ENCODE measurements at places on chromosomes 16 and 17.

GRCh38 chr17:16448490-16448889 is 33.1 kb downstream of the TRPV2 start:
- no peak for DNase-seq

DNA sequence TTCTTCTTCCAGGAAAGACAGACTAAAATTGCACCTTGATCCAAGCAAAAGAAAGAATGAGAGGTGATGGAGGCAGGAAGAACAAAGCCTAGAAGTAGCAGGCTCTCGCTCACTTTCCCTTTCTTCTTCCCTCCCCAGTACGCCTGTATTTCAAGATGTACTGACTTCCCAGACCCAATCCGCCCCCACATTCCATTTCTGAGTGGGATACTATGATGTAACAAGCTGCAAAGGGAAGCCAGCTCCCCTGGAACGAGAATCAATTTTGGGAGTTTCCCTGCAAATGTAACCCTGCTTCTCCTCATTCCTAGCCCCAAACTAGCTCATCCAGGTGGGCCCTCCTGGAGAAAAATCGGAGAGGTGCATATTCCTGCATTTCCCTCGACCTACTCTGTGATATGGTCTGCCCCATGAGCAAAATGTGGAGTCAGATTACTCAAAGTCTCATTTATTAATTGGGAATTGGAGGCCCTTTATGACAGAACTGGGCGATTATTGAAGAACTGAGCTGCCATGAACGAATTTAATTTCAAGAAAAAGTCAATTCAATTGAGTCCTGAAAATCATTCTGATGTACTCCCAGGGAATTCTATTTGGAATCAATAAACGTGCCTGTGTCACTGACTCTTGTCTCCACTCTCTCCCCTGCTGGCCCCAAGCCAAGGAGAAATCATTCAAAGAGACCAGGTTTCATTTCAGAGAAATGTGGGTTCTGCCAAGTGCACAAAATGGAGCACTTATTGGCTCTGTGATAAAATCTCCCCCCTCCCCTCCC is 398.9 kb downstream of the SHISA9 start:
- DNase-seq: no peak

- DNase-seq: no peak
These were observed 141.2 kb downstream of the SEC14L1 start for GRCh38 chr17:77281904-77282367.

GRCh38 chr16:27929818-27930217 is 133.7 kb downstream of the GSG1L start:
- DNase-seq: no peak

DNA sequence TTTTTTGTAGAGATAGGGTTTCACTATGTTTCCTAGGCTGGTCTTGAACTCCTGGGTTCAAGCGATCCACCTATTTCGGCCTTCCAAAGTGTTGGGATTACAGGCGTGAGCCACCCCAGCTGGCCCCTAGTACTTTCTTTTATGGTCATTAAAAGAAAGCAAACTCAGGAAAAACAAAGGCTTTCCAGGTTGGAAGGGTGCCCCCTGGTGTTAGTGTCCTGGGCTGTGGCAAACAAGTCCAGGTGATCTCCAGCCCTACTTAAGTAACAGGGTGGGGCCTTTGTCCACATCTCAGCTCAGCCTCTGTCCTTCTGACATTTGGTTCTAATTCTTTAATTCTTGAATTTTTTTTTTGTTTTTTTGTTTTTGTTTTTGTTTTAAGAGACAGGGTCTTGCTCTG is 6.9 kb downstream of the IGFBP4 start:
- no peak for DNase-seq

- DNase-seq: peak; percentile 7
These were observed 215.3 kb downstream of the C16orf78 start for GRCh38 chr16:49588729-49589384.

- DNase-seq: no peak
These were observed 55.9 kb downstream of the NSRP1 start for GRCh38 chr17:30172560-30172959.

DNA sequence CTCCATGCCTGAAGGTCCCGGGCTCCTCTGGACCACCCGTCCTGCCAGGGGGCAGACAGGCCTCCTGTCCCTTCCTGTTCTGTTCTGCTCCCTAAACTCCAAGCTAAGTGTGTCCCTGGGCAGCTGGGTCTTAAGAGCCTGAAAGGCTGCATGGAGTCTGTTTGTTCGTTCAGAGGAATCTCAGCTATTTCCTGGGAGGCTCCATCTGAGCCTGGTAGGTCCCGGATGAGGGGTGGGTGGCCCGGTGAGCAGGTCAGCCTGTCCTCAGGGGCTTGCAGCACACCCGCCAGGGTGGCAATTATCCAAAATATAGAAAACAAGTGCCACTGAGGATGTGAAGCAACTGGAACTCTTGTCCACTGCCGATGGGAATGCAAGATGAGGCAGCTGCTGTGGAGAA is 12.6 kb downstream of the ACTG1 start:
- no peak for DNase-seq

DNA sequence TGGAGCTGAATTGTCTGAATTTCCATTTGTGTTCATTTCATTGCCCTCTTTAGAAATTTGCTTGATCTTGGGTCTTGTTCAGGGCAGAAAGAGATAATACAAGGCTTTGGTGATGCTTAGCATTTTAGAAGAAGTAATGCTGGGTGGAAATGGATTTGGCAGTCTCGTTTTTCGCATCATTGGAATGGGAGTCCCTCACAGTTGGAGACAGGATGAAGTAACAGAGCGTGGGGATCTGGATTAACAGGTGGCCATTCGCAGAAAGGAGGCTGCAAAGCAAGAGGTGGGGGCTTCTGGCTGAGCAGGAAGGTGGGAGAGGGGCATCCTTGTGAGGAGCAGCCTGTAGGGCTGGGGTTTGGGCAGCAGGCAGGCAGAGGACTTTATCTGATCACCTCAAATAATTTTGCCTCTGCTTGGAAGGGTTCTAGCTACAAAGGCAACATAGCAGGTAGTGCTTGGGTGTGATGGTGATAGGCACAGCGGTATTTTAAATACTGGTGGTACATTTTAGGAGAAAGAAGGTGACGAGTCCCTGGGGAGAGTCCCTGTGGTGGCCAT is 17.0 kb downstream of the KSR1 start:
- no peak for DNase-seq

- no peak for DNase-seq
These were observed 39.0 kb downstream of the DNAH17 start for GRCh38 chr17:78538033-78538776.

DNA sequence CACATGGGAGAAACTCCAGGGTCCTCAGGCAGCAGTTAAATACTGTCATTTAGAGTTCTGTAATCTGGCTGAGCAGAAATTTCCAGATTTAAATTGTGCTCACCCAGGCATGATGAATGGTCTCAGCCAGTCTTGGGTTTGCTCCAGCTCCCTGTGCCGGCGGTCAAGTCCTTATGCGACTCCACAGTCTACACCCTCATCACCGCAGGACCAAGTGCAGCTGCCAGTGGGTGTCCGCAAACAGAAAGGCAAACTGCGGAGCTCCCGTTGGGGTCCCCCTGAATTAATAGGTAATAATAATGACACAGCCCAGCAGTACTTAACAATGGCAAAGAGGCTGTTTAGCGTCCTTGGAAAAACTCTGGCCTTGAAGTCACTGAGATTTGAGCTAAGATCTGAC is 3.9 kb upstream of the CACNG4 start:
- no peak for DNase-seq

- no peak for DNase-seq
These were observed 87.4 kb downstream of the RAP1GAP2 start for GRCh38 chr17:2883544-2884213.

- DNase-seq: no peak
These were observed 92.1 kb downstream of the CACNG1 start for GRCh38 chr17:67136191-67137025.

DNA sequence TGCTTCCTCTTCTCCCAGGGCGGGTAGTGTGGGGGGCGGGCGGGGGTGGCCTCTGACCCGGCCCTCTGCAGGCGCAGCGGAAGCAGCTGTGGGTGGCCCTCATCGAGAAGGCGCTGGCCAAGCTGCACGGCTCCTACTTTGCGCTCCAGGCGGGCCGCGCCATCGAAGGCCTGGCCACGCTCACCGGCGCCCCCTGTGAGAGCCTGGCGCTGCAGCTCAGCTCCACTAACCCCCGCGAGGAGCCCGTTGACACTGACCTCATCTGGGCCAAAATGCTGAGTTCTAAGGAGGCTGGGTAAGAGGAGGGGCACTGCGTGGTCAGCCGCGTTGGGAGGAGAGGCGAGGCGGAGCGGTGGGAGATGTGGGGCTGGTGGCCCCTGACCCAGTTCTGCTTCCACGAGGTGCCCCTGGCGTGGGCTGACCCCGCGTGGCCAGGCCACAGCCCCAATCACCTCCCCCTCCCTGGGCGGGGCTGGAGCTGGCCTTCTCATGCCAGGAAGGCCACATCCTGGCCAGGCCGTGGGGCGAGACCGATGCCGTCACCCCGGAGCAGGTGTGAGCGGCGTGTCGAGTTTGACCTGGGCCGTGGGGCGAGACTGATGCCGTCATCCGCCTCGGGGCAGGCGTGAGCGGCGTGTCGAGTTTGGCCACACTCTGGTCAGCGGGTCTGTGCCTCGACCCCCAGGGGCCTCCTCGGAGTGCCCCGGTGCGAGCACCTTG is 10.5 kb upstream of the PRR35 start:
- DNase-seq: no peak

GRCh38 chr17:82942166-82943130 is 102.6 kb upstream of the ZNF750 start:
- DNase-seq: peak; percentile 37

GRCh38 chr16:85544016-85544415 is 69.1 kb upstream of the GSE1 start:
- DNase-seq: no peak

GRCh38 chr16:16033208-16033717 is 83.8 kb downstream of the ABCC1 start:
- DNase-seq: no peak

- DNase-seq: no peak
These were observed 1.0 kb downstream of the RNF166 start for GRCh38 chr16:88705076-88705684.

- no peak for DNase-seq
These were observed 8.3 kb upstream of the HOXB2 start for GRCh38 chr17:48553190-48553547.

DNA sequence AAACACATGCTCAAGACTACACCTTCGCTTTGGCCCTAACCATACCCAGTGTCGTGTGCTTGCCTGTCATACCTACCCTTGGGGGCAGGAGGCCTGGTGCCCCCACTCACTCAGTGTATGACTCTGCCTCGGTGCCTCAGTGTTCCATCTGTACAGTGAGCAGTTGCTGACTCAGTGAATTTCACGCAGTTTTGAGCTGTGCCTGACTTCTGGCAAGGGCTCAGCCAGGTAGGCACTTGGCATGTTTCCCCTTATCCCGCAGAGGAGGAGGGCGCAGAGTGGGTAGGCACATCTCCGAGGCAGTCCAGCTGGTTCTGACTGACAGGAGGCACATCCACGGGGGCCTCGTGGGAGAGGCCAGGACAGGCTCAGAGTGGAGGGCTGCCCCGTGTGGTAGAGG is 148.9 kb upstream of the CIBAR2 start:
- DNase-seq: no peak

- no peak for DNase-seq
These were observed 38.6 kb downstream of the CREBBP start for GRCh38 chr16:3841729-3842508.

- DNase-seq: no peak
These were observed 2289.3 kb downstream of the TP53TG3F start for GRCh38 chr16:35748621-35749252.

DNA sequence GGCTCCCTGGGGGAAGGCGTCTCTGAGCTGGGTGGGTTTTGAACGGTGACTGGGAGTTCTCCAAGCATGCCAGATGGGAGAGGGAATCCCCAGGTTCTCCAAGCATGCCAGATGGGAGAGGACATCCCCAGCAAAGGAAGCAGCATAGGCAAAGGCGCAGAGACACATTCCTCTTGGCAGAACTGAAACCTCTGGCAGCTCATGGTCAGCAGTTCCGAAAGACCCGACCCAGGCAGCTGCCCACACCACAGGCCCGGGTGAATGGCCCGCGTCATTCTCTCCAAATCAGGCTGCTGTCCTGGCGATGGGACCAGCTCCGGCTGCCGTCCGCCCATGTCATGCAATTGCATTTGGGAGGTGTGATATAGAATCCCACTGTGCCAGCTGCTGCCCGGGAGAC is 8.0 kb downstream of the ZNF469 start:
- no peak for DNase-seq

Measured in sciatic nerve (tissue), 2 donors.